Activated T-cell treated with anti-CD3 and anti-CD28 coated beads for 48 hours (primary cell): ENCODE measurements at places on chromosomes 12 and 14.
A peak's percentile ranks its signal among the peaks of the same experiment; 100 is the strongest.

DNA sequence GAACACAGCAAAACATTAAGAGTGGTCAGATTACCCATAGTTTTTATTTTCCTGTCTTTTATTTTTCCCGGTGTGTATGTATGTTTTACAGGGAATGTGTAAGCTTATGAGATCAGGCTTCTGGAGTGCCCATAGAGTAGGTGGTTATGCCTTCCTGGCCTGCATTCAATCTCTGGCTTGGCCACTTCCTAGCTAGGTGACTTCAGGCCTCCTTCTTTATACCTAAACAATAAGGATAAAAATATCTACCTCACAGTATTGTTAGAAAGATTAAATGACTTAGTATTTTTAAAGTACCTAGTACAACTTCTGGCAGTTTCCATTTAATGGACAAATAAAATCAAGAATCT is 42.4 kb downstream of the ITPR2 start:
- no peak for DNase-seq

DNA sequence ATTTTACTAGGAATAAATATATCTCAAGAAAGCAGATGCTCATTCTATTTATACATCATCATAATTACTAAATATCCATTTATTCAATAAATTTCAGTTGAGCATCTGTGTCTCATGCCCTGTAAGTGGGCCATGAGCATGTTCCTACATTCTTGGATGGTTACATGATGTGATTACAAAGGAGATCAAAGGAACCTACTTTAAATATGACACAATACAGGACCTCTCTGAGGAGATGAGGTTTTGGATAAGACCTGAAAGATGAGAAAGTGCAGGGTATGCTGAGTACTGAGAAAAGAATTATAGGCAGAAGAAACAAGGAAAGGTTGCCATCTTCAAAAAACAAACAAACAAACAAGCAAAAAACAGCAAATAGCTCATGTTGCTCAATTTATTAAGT is 105.4 kb upstream of the CNTN1 start:
- DNase-seq: no peak

DNA sequence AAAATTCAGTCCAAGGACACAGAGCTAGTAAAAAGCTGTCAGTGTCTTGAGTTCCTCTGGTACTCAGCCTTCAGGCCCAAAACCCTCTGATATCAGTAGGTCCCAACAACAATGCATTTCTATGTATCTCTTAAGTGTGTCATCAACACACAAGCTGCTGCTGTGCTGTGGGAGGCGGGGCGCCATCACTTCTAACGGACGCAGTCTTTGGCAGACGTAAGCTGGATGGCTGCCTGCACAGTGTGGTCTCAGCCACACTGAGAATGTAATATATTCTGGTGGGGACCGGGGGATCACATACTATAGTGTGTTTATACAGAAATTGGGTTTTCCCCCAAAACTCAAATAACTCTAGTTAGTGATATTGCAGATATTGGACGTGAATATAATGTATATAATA is 123.9 kb downstream of the SUDS3 start:
- no peak for DNase-seq

GRCh38 chr12:27844366-27845090 is 64.5 kb upstream of the MANSC4 start:
- no peak for DNase-seq

GRCh38 chr14:30541318-30541717 is 17.6 kb upstream of the G2E3 start:
- DNase-seq: no peak

- DNase-seq: no peak
These were observed 111.1 kb downstream of the STAB2 start for GRCh38 chr12:103697971-103698751.

DNA sequence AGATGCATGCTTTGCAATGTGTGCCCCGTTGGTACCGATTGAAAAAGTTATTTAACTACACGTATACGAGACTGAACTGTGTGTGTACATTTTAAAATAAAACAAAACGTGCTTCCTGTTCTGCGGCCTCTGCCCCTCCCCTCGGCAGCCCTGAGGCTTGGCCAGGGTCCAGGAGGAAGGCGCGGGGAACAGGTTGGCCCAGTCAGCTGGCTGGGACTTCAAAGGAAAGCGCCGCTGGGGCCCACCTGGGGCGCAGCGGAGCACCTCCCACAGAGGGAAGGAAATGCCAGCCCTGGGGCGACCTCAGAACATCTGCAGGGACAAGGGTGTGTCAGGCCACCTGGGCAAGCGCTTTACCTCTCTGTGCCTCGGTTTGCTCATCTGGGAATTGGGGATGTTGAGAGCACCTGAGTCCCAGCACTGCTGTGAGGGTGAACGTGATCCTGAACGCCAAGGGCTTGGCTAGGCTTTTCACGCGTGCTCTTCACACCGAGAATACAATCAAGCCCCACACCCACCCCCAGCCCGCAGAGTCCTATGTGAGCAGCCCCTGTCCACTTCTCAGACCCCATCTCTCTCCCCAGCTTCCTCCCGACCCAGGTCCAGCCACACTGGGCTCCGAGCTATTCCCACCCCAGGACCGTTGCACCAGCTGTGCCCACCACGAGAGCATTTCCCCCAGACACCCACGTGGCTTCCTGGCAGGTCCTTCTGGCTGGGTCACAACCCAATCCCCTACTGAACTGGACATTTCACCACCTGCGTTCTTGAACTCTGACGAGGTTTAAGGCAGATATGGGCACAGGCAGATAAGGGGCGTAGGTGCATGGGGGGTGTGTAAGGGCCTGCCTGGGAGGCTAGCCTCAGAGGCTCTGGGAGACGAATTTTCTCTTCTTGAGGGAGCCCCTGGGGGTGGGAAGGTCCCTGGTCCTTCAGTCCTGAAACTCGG is 41.9 kb upstream of the NCOR2 start:
- DNase-seq: peak; percentile 55

DNA sequence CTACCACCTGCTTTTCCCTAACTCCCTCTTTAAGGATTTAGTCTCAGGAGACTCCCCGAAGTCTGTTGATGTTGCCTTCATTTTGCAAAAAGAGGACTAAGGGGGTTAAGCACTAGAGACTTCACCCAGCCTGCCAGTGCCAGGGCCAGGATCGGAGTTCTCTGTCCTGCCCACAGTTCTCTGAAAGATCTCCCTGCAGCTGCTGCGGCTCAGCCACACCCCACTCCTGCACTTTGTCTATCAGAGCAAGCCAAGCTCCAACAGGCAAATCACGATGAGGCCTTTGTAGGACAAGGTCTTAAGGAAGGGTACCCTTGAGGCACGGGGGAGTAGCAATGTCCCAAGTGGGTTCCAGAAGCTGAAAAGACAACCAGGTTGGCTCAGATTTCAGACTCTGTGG is 148.8 kb upstream of the EGLN3 start:
- DNase-seq: no peak

GRCh38 chr14:25750436-25750835 is 700.5 kb upstream of the STXBP6 start:
- DNase-seq: no peak

DNA sequence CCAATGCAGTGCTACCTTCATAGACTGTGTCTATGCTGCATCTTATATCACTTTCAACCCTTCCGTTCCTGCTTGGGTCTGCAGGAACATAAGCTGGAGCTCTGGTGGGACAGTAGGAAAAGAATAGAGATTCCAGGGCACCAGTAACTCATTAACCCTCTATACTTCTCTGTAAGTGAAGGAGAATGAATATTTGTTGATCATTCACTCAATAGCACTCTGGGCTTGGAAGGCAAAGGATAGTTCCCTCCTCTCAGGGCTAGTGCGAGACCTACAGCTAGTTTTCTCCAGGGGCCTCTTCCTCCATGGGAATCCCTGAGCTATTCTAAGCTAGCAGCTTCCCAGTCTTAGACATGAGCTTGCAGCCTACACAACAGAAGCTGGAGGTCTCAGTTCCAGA is 84.7 kb downstream of the BMP4 start:
- no peak for DNase-seq

DNA sequence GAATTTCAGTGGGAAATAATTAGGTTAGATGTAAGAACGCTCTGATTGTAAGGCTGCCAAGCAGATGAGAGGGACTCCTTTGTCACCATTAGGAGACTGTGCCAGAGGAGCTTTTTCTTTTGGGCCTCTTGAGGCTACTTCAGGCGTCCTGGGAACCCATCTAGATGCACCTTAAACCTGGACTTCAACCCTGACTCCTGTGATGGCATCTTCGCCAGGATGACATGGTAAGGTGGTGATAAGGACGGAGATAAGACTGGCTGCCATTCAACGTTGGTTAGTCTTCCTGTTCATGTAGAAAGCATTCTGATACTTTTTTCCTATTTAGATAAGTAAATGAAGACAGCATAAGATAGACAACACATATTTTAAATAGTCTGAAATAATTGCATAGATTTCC is 36.3 kb downstream of the STK38L start:
- DNase-seq: no peak

GRCh38 chr14:24135584-24135833 is 485 bp upstream of the PSME1 start:
- DNase-seq: no peak

DNA sequence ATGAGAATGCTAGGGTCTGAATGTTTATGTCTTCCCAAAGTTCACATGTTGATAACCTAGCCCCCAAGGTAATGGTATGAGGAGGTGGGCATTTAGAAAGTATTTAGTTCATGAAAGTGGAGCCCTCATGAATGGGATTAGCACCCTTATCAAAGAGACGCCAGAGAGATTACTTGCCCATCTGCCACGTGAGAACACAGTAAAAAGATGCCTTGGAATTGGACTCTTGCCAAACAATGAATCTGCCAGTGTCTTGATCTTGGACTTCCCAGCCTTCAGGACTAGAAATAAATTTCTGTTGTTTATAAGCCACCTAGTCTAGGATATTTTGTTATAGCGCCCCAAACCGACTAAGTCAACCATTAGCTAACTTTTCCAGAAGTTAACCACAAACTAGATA is 92.0 kb upstream of the SLC38A4 start:
- no peak for DNase-seq

- no peak for DNase-seq
These were observed 215.0 kb downstream of the PLCZ1 start for GRCh38 chr12:18522806-18523205.

- DNase-seq: no peak
These were observed 48.6 kb downstream of the DRAM1 start for GRCh38 chr12:101925935-101926334.

DNA sequence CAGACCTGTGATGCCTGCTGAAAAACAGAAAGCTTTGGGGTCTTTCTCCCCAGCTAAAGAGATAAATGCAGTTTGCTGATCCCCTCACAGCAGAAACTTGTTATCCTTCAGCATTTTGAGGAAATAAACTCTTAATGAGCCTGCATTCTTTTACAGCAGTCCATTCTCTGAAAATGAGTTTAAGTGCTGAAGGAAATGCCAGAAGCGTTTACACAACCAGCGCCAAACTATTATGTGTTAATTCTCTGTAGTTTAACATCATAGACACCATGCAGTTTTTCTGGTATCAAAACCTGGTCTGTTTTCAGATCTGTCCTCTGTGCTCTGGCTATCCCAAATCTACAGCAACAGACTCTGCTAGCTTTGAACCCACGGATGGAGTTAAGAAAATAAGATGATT is 291.3 kb downstream of the NPAS3 start:
- DNase-seq: no peak

GRCh38 chr12:22974865-22975264 is 349.9 kb downstream of the ETNK1 start:
- DNase-seq: no peak

GRCh38 chr14:54651649-54652048 is 84.7 kb downstream of the SAMD4A start:
- no peak for DNase-seq

DNA sequence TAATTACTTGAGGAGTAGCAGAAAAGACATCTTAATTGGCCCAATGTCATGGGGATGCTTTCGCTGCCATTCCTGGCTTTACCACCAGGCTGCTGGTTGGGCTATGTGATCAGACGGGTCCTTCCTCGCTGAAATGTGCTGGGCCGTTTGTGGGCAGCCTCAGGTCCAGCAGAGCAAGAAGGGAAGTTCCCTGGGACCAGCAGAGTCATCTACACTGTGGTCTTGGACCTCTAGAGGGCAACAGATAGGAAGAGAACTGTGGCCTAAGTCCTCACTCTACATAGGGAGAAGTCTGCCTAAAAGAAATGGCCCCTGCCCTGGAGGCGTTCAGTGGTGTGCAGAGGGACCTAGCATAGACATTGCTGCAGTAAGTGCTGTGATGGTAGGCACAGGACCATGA is 10.9 kb downstream of the EVL start:
- no peak for DNase-seq

DNA sequence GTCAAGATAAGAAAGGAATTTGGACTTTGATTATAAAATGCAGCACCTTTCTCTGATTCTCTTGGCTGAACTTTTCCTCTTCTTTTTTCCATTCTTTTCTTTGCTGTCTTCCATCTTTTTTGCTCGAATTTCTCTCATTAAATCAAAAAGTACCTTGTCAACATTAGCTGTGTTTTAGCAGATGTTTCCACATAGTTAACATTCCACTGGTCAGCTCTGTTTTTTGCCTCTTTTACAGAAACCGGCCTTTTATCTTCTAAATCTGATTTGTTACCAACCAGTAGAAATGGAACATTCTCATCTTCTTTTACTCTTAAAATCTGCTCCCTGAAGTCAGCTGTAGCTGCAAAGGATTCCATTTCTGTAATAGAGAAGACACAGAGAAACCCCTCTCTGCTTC is 71.1 kb upstream of the SYT1 start:
- DNase-seq: no peak

- no peak for DNase-seq
These were observed 377.1 kb upstream of the SFSWAP start for GRCh38 chr12:131333621-131334440.

- no peak for DNase-seq
These were observed 110.8 kb downstream of the KCNH5 start for GRCh38 chr14:62934439-62934838.
